Melanocyte of skin (primary cell): ENCODE measurements at places on chromosomes 11 and 22. TPM values are rescaled to one million over a fixed set of nuclear protein-coding genes. Genes with fewer than 3 reads are reported as not detected.

LMNTD2 gene
- 1.4 and 2.5 TPM in 2 replicates for total RNA-seq

NLRP6 gene
- not detected in 2 replicates for total RNA-seq

GALNT18 gene
- total RNA-seq: 22.3 and 27.9 TPM in 2 replicates

KRTAP5-10 gene
- not detected in 2 replicates for total RNA-seq

SOX10 gene
- total RNA-seq: 242 and 272 TPM in 2 replicates

NPTXR gene
- 0.36 and 0.69 TPM in 2 replicates for total RNA-seq

SYCE3 gene
- not detected in 2 replicates for total RNA-seq

KREMEN1 gene
- total RNA-seq: 7.9 and 14.2 TPM in 2 replicates

DGAT2 gene
- total RNA-seq: 1.5 and 2.4 TPM in 2 replicates

TPH1 gene
- total RNA-seq: 0.34 and 0.36 TPM in 2 replicates

FAM227A gene
- total RNA-seq: 1.7 and 2.2 TPM in 2 replicates

CD248 gene
- 1.7 and 2.3 TPM in 2 replicates for total RNA-seq

WT1 gene
- total RNA-seq: under 0.01 TPM in 1 of 2 replicates, not detected in the other

SMC1B gene
- not detected in 2 replicates for total RNA-seq

FOLH1 gene
- total RNA-seq: 0.77 and 2.7 TPM in 2 replicates

KRTAP5-1 gene
- not detected in 2 replicates for total RNA-seq

TTC38 gene
- total RNA-seq: 21.3 and 36.0 TPM in 2 replicates

PCNX3 gene
- 34.3 and 36.6 TPM in 2 replicates for total RNA-seq

OR52E5 gene
- not detected in 2 replicates for total RNA-seq

DNAJB13 gene
- total RNA-seq: not detected in 2 replicates

CRACR2B gene
- not detected in 2 replicates for total RNA-seq

MAJIN gene
- not detected in 2 replicates for total RNA-seq

CEND1 gene
- not detected in 2 replicates for total RNA-seq

MPZL3 gene
- total RNA-seq: 0.67 and 2.2 TPM in 2 replicates

P2RY2 gene
- not detected in 2 replicates for total RNA-seq

OR10AG1 gene
- total RNA-seq: not detected in 2 replicates

CDCA5 gene
- total RNA-seq: 24.2 and 29.6 TPM in 2 replicates

VWCE gene
- 0.69 and 1.5 TPM in 2 replicates for total RNA-seq

MAPK8IP2 gene
- 6.5 and 9.6 TPM in 2 replicates for total RNA-seq

SELENOM gene
- 4.5 and 12.4 TPM in 2 replicates for total RNA-seq

TMEM25 gene
- total RNA-seq: 1.3 and 2.6 TPM in 2 replicates

TMEM86A gene
- total RNA-seq: 3.3 and 3.8 TPM in 2 replicates

SPON1 gene
- 0.73 and 1.0 TPM in 2 replicates for total RNA-seq

MS4A15 gene
- total RNA-seq: not detected in 2 replicates

MRGPRF gene
- 0.33 and 0.62 TPM in 2 replicates for total RNA-seq

GRAMD1B gene
- total RNA-seq: 2.1 and 4.4 TPM in 2 replicates

HPX gene
- total RNA-seq: 0.93 and 1.3 TPM in 2 replicates

NPAS4 gene
- total RNA-seq: not detected in 2 replicates

P2RX3 gene
- under 0.01 TPM in 1 of 2 replicates, not detected in the other for total RNA-seq

HSPB2 gene
- total RNA-seq: 0.31 and 1.00 TPM in 2 replicates

MYO7A gene
- total RNA-seq: 0.31 TPM in 1 of 2 replicates, not detected in the other

LIF gene
- 0.36 and 1.4 TPM in 2 replicates for total RNA-seq

PGR gene
- total RNA-seq: not detected in 2 replicates

CD3G gene
- not detected in 2 replicates for total RNA-seq

CALCA gene
- total RNA-seq: not detected in 2 replicates

OSBPL5 gene
- 62.6 and 62.9 TPM in 2 replicates for total RNA-seq

GLYAT gene
- total RNA-seq: not detected in 2 replicates

TMEM191C gene
- total RNA-seq: 1.0 and 3.6 TPM in 2 replicates

PLCB3 gene
- total RNA-seq: 28.0 and 29.3 TPM in 2 replicates
